ENCODE measurements at places on chromosomes 12 and 14. TPM values are rescaled to one million over a fixed set of nuclear protein-coding genes. Genes with fewer than 3 reads are reported as not detected.
A peak's percentile ranks its signal among the peaks of the same experiment; 100 is the strongest.

SLCO1B1 gene
- not detected for total RNA-seq

FOXG1 gene
- not detected for total RNA-seq

GCH1 gene
- 36.4 TPM for total RNA-seq

ADAMTS20 gene
- not detected for total RNA-seq

KITLG gene
- 0.14 TPM for total RNA-seq

COX8C gene
- total RNA-seq = not detected

LRP6 gene
- 6.8 TPM for total RNA-seq

BATF gene
- 165 TPM for total RNA-seq

CDCA3 gene
- 87.8 TPM for total RNA-seq

DNA sequence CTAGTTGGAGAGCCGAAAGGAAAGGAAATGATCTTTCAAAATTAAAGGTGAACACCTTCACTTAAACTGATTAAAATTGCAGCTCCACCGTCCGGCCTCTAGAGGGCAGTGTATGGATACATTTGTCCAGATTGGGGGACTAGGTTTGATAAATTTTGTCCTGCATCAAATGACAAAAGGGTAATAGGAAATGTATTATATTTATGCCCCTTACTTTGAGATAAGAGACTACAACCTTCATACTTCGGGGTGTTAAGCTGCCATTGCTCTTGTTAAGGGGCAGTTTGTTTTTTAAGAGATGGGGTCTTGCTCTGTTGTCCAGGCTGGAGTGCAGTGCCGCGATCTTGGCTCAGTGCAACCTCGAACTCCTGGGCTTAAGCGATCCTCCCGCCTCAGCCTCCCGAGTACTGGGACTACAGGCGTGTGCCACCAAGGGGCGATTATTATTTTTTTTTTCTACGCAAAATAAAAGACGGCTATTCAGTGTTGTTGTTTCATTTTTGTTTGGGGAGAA is 818 bp upstream of the SUOX start:
- DNase-seq = peak; percentile 79
- peak overlapping the region; percentile 37 for H3K27ac ChIP-seq
- H3K36me3 ChIP-seq = peaks cover 14% of the 10 kb centered on the region
- H3K4me3 ChIP-seq = peak overlapping the region; percentile 56
- H3K4me1 ChIP-seq = peaks cover 20% of the 10 kb centered on the region

- H3K27me3 ChIP-seq = no peaks in the 10 kb centered on the region
- H3K27ac ChIP-seq = no peak overlapping the region
- H3K36me3 ChIP-seq = no peaks in the 10 kb centered on the region
- H3K4me3 ChIP-seq = no peak overlapping the region
- no peaks in the 10 kb centered on the region for H3K4me1 ChIP-seq
- DNase-seq = no peak
Measured at GRCh38 chr14:74988131-74988530, 14.6 kb upstream of the EIF2B2 start.

GRCh38 chr12:11793921-11794710 is 144.6 kb downstream of the ETV6 start:
- DNase-seq = no peak
- peaks cover 47% of the 10 kb centered on the region for H3K36me3 ChIP-seq
- H3K27me3 ChIP-seq = no peaks in the 10 kb centered on the region
- no peak overlapping the region for H3K27ac ChIP-seq

- peaks cover 21% of the 10 kb centered on the region for H3K4me1 ChIP-seq
- no peaks in the 10 kb centered on the region for H3K27me3 ChIP-seq
- peak overlapping the region; percentile 72 for H3K27ac ChIP-seq
Measured at GRCh38 chr14:103625356-103626095, 3.5 kb upstream of the KLC1 start.

DNA sequence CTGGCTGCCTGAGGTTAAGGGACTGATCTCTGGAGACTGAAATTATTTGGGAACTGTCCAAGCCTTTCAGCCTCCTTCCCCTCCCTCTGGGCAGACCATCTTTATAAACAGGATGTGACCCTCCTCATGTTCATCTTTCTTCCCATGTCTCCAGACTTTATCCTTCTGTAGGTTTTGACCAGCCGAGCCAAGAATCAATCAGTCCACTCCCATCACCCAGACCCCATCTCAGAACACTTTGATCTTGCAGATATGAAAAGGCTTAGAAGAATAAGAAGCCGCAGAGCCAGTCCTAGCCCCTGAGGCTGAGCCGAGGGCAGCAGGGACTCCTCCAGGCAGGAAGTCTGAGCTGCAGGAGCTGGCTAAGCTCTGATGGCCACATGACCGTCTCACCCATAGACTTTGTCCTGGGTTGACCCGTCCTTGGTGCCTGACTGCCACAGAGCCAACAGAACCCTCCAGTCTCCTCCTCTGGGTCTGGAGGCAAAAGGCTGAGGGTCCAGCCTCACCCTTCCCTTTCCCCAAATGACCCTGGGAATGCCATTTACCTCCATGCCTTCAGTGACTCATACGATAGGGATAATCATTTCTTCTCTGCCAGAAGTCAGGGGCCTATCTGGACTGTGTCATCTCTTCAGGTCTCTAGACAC is 1.6 kb downstream of the KRT71 start:
- peaks cover 2% of the 10 kb centered on the region for H3K27me3 ChIP-seq
- no peak for DNase-seq

GRCh38 chr14:51337520-51337919 is 97.5 kb downstream of the TMX1 start:
- H3K4me3 ChIP-seq = no peak overlapping the region
- no peaks in the 10 kb centered on the region for H3K36me3 ChIP-seq
- DNase-seq = no peak
- H3K27ac ChIP-seq = no peak overlapping the region
- H3K4me1 ChIP-seq = no peaks in the 10 kb centered on the region

DNA sequence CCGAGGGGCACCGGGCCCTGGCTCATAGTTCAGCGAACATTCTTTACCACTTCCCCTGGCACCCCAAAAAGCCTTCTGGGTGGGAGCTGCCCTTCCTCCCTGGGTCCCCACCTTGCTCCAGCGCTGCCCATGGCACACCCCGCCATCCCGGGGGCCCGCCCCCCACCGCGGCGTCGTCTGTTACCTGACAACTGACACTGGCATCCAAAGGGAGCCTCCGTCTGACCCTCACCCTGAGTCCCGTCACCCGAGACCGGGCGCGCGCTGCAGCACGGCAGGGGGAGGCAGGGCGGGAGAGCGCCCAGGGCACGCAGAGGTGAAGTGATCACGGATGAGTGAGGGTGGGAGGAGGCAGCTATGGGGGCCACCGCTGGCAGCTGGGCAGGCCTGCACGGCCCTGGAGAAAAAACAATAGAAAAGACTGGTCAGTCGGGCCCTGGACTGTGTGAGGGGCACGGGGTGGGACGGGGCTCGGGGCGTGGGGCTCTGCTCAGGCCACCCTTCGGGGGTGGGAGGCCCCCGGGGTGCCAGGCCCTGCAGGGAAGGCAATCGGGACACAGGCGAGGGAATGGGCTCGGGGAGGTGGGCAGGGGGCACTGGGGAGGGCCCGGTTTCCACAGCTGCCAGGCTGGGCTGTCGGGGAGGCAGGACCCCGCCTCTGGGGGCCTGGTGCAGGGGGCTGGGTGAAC is 40.7 kb downstream of the BCL11B start:
- H3K27ac ChIP-seq = peak overlapping the region; percentile 95
- H3K4me1 ChIP-seq = peaks cover 93% of the 10 kb centered on the region
- no peaks in the 10 kb centered on the region for H3K27me3 ChIP-seq
- no peak for DNase-seq

- H3K27ac ChIP-seq = no peak overlapping the region
- H3K36me3 ChIP-seq = no peaks in the 10 kb centered on the region
- H3K27me3 ChIP-seq = peaks cover 14% of the 10 kb centered on the region
- DNase-seq = no peak
- no peaks in the 10 kb centered on the region for H3K4me1 ChIP-seq
- no peak overlapping the region for H3K4me3 ChIP-seq
Measured at GRCh38 chr12:64054079-64054520, 168.0 kb downstream of the KICS2 start.

GRCh38 chr12:14614704-14615121 is 47.0 kb upstream of the PLBD1 start:
- peaks cover 5% of the 10 kb centered on the region for H3K27me3 ChIP-seq
- H3K27ac ChIP-seq = no peak overlapping the region
- no peaks in the 10 kb centered on the region for H3K36me3 ChIP-seq
- no peak for DNase-seq

DNA sequence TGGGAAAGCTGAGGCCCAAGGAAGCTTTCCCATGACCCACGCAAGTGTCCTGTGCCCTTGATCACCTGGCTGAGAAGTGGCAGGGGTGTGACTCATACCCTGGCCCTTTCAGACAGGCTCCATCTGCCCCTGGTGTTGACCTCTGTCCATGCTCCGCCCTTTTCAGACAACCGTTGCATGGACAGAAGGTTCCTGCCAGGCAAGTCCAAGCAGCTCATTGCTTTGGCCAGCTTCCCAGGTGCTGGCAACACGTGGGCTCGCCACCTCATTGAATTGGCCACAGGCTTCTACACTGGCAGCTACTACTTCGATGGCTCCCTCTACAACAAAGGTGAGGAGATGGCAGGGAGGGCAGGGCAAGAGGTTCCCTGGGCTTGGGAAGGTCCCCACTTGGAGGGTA is 103.5 kb downstream of the WSCD2 start:
- no peaks in the 10 kb centered on the region for H3K4me1 ChIP-seq
- H3K27ac ChIP-seq = no peak overlapping the region
- H3K4me3 ChIP-seq = no peak overlapping the region
- peaks cover 23% of the 10 kb centered on the region for H3K27me3 ChIP-seq
- no peak for DNase-seq

DNA sequence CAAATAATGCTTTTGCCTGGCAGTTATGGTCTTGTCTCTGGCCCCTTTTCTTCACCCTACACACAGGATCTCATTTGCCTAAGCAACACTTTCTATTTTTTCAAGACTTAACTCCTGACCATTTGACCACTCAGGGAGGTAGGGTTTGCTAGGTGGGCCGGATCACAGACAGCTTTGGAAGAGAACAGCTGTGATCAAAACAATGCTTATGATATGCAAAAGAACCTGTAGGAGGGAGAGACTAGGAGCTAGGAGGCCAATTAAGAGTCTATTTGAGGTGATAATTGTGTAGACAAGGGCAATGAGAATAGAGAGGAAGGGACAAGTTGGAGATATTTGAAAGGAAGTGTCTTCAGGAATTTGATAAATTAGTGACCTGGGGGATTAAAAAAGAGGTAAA is 12.3 kb upstream of the DACT1 start:
- H3K4me3 ChIP-seq = no peak overlapping the region
- H3K27me3 ChIP-seq = no peaks in the 10 kb centered on the region
- H3K36me3 ChIP-seq = no peaks in the 10 kb centered on the region
- H3K27ac ChIP-seq = no peak overlapping the region

- H3K36me3 ChIP-seq = peaks cover 1% of the 10 kb centered on the region
- H3K27me3 ChIP-seq = no peaks in the 10 kb centered on the region
Measured at GRCh38 chr12:107660861-107661415, 24.7 kb upstream of the PWP1 start.

DNA sequence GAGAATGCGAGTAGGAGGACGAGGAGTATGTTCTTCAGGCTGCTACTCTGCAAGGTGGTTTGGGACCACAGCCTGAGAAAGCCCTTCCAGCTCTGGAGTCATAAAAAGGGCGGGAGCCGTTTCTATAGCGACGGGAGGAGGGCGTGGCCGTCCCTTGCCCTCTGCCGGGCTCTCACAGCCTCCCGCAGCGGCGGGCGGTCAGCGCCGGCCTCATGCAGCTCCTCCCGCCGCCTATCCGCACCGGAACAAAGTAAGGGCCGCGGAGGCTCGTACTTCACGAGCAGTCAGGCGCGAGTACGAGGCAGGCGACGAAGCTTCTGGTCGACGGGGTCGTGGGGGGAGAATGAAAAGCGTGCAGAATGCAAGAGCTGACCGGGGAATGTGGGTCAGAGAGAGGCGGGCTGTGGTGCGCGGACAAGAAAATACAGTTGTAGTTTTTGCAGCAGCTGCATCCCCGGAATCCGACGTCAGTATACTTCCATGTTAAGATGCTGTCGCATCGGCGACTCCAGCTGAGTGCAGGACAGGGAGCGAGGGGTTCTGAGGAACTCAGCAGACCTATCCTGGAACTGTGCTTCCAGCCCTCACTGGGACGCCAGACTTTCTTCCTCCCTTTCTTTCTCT is at the start of gene DYRK4:
Gene DYRK4 (plus strand): TSS at position 175 of the 624 bp plus-strand sequence. CDS start 38 bp downstream, at position 213.
- H3K27me3 ChIP-seq = peaks cover 21% of the 10 kb centered on the region
- no peak within 1 kb of the TSS for H3K27ac ChIP-seq
- H3K36me3 ChIP-seq = peaks cover 8% of the 10 kb centered on the region
- DNase-seq = peak; percentile 25

GRCh38 chr12:25771041-25771440 is 187.4 kb upstream of the RASSF8 start:
- H3K4me3 ChIP-seq = no peak overlapping the region
- no peaks in the 10 kb centered on the region for H3K36me3 ChIP-seq
- DNase-seq = no peak
- no peak overlapping the region for H3K27ac ChIP-seq
- H3K4me1 ChIP-seq = no peaks in the 10 kb centered on the region

DNA sequence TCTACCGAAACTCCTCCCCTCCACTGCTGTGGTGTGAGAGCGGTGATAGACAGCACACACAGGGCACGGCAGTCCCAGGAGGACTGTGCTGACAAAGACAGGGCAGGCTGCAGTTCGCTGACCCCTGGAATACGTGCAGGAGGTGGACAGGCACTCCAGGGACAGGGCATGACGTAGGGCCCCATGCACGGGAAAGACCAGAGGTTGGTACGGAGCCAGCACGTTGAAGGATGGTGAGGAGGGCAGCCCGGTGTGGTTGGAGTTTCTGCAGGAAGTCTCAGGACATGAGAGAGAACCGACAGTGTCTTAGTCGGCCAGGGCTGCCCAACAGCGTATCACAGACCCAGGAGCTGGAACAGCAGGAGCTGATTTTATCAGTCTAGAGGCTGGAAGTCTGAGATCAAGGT is 254.2 kb upstream of the FKBP4 start:
- no peaks in the 10 kb centered on the region for H3K36me3 ChIP-seq
- no peak overlapping the region for H3K4me3 ChIP-seq
- no peak for DNase-seq

- H3K36me3 ChIP-seq = peaks cover 7% of the 10 kb centered on the region
- peaks cover 14% of the 10 kb centered on the region for H3K4me1 ChIP-seq
- no peaks in the 10 kb centered on the region for H3K27me3 ChIP-seq
- DNase-seq = no peak
Measured at GRCh38 chr12:15919418-15919817, 8.3 kb downstream of the DERA start.

GRCh38 chr14:105908481-105908911 is 382.1 kb downstream of the TMEM121 start:
- H3K4me1 ChIP-seq = no peaks in the 10 kb centered on the region
- no peak for DNase-seq
- no peaks in the 10 kb centered on the region for H3K36me3 ChIP-seq
- H3K27me3 ChIP-seq = peaks cover 16% of the 10 kb centered on the region

DNA sequence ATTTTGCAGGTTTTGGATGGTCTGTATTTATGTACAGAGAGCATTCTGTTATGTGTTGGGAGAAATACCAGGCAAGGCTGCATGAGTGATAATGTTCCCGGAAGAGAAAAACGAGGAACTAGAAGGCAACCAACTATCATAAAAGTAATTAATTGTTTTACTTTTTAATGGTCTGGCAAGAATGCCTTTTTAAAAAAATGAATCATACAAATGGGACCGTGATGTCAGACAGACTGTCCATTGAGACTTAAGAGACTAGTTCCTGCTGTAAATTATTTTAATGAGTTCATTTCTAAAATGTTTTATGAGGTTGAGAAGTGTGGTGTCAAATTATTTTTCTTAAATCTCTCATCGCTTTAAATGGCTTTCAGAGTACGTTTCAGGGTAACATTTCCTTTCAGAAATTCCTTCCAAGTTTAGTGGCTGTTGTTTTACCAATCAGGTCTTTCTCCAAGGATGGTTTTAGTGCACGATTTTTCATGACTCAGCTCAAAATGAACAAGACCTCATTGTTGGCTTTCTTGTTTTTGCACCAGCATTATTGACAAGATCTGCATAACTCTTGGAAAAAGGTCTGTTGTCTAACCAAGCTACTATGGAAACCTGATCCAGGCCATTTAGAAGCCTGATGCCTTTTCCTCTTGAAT is 86.1 kb upstream of the ARHGAP5 start:
- H3K36me3 ChIP-seq = peaks cover 4% of the 10 kb centered on the region
- H3K27me3 ChIP-seq = peaks cover 9% of the 10 kb centered on the region
- no peak for DNase-seq
- H3K27ac ChIP-seq = no peak overlapping the region
- H3K4me1 ChIP-seq = no peaks in the 10 kb centered on the region

Data from activated CD4-positive, alpha-beta T cell treated with anti-CD3 and anti-CD28 coated beads for 36 hours (primary cell).